Hypothalamus (tissue), 51 donors: ENCODE measurements at places on chromosomes 3 and 15.

DNA sequence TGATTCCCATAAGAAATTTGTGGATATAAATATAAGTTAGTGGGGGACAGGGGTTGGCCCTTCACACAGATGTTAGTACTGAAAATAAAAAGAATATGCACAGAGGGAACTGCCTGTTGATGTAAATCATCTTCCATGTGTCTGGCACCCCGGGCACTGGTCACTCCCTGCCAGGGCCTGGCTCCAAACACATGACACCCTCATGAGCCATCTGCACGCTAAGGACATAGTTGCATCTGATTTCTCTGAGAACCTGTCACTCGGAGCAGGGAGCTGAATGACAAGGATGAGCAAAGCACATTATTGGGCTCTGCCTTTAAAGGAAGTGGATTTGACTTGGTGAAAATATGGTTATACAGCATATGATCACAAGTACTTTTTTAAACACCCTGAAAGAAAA, 66.2 kb upstream of the TSC22D2 start:
- no peak for DNase-seq

GRCh38 chr3:23740517-23740965, 65.2 kb upstream of the UBE2E1 start:
- DNase-seq, result no peak

GRCh38 chr3:170429050-170429449, 10.4 kb downstream of the CLDN11 start:
- no peak for DNase-seq

- DNase-seq, result no peak
These were observed 379.3 kb downstream of the MAGI1 start for GRCh38 chr3:65659396-65659795.

- DNase-seq, result no peak
These were observed 30.6 kb downstream of the FLNB start for GRCh38 chr3:58038675-58039292.

DNA sequence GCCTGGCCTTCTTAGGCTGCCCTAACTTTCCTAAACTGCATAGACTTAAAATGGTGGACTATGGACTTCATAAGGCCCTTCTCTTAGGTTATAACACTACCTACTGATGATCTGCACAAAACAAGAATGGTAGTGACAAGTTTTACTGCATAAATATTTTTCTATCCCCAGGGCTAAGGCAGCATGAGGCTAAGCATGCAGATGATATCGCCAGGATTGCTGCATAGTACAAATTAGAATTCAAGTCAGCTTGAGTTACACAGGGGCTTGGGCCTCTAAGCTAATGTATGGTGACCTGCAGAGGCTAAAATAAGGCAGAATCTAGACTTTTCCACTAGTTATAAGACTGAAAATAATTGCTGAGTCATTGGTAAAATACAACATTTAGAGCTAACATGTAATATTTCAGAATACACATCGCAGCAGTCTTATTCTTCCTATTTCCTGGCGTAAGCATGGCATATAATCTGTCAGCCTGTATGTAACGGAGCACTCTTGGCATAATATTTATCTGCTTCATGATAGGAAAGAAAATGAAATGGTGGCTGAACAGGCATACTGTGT, 15.3 kb upstream of the RBMS3 start:
- no peak for DNase-seq

DNA sequence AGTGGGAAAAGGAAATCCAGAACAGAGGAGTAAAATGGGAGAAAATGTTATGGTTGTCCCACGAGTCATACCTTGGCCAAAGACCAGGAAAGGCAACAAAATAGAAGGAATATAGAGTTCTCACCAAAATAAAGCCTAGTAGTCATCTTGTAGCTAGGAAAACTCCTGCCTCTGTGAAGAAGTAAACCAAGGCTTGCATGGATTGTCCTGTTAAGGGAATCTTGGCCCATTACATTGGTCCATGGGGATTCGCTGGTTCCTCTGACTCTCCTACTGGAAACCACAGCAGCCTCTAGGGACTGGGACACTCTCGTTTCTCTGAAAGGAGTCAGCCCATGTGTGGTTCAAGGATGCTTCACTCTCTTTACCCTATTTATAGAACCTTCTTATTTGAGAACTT, 62.9 kb upstream of the FNDC3B start:
- no peak for DNase-seq

- no peak for DNase-seq
These were observed 246.2 kb downstream of the LSAMP start for GRCh38 chr3:116199063-116199462.

GRCh38 chr3:137987723-137988122, 22.2 kb upstream of the CLDN18 start:
- no peak for DNase-seq
